ENCODE measurements at places on chromosomes 3 and 15.

DNA sequence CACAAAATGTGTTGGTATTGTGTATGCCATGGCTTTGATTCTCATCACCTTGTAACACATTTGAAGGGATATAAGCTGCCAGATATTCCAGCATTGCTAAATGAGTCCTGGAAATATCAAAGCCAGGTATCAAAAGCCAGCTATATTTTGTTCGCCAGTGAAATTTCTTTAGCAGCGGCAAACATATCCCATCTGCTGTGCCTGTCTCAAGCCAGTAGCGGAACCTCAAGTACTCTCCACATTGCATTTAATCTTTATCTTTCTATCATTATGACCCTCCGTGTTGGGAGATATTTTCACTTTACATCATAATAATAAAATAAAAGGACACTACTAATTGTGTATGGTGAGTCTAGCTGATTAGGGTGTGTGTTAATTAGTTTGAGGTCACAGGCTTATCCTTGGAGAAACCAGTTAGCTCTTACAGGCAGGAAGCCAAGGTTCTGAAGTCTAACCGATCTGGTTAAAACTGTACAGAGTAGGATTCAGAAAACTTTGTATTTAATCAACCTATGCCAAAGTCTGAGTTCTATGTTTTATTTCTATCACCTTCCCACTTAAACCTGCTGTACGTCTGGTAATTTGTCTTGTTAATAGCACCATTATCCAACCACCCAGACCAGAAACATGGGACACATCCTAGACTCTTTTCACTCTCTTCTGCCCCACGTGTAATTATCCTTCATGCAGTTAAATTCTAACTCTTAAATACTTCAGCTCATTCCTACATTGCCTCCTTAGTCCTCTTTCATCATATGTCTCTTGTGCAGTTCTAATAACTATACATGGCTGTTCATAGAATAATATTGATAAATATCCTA, 14.5 kb downstream of the TIPARP start:
- no peak for DNase-seq

DNA sequence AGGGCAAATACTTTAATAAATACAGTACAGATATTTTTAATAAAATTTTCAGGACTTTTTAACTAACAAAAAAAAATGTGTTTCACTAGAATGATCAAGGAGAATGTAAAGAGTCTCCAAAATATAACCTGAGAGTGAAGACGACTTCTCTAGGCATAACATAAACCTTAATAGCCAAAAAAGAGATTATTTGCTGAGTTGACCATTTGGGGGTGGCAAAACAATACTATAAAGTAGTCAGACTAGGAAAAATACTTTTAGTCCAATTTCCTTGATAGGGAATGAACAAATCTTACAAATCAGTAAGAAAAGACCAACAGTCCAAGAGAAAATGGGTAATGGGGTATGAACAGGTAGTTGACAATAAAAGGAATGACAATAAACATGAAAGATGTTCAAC, 29.4 kb upstream of the GATM start:
- DNase-seq, result no peak

DNA sequence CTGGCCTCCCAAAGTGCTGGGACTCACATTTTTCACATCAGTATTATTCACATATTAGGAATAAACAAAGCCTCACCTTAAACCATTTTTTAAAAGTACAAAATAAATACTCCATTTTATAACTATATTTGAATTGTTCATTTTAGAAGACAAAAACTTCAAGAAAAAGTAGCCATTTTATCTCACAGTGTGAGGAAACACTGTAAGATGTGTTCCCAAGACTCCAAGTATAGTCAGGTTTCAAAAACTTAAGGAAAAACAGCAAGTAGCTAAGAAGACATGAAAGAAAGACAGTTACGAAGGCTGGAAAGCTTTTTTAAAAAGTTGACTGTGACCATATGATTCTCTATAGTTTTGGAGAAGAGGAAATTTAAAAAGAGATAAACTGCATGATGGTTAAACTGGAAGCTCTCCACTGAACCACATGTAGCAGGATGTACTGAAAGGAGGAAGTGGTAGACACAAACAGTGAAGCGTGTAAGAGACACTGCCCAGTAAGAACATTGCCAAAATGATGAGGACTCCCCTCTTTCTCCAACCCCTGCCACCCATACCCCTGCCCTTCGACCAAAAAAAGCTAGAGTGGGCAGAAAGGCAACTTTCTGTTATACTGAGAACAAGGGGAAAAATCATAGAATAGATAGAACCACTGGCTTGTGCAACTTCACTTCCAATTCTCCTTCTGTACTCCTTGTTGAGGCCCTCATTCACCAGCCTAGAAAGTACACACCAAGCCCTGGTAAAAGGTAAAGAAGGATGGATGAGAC, 6.2 kb upstream of the TMF1 start:
- DNase-seq, result no peak

- no peak for DNase-seq
Observed at GRCh38 chr3:172339892-172340291, 108.4 kb downstream of the GHSR start.

GRCh38 chr15:44394062-44394461, 33.4 kb upstream of the CTDSPL2 start:
- no peak for DNase-seq

DNA sequence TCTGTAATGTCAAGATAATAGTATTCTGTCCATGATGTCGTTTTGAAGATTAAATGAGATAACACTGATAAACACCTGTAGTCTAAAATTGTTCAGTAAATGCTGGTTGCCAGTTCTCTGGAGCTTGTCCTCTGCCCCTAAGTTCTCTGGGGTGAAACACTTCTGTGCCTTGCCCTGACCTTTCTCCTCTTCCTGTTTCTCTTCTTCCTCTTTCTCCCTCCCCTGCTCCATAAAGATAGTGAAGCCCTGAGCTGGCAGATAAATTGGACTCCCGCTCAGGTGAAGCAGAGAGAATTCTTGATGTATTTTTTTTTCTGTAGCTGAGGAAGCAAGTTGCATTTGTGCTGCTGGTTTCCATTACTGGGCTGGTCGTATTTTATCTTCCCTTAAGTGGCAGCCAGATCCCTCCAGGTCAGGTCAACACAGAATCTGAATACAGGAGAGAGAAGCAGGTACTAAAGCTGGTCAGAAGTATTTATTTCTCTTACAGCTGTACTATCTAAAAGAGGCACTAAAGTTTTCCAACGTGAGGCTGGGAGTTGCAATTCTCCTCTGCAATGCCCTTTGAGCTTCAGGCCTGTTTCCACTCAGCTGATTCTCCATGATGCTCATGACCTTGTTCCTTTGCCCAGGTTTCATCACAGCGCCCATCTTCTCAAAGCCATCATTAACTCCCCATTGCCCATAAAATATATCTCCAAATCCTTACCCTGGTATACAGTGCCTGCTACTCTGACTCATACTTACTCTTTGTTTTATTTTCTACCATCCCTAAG, 319.3 kb upstream of the CFAP20DC start:
- no peak for DNase-seq

DNA sequence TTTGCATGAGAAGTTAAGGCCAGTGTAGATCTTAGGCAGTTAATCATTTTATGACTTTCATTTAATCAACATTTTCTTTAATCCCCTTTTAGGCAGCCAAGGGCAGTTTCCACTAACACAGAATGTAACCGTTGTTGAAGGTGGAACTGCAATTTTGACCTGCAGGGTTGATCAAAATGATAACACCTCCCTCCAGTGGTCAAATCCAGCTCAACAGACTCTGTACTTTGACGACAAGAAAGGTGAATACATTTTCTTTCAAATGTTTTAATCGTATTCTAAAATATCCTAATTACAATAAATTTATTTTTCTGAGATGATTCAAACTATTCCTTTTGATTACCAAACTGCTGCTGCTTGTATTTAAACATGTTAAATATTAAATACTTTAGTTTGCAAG, 843.2 kb downstream of the CADM2 start:
- DNase-seq, result no peak

DNA sequence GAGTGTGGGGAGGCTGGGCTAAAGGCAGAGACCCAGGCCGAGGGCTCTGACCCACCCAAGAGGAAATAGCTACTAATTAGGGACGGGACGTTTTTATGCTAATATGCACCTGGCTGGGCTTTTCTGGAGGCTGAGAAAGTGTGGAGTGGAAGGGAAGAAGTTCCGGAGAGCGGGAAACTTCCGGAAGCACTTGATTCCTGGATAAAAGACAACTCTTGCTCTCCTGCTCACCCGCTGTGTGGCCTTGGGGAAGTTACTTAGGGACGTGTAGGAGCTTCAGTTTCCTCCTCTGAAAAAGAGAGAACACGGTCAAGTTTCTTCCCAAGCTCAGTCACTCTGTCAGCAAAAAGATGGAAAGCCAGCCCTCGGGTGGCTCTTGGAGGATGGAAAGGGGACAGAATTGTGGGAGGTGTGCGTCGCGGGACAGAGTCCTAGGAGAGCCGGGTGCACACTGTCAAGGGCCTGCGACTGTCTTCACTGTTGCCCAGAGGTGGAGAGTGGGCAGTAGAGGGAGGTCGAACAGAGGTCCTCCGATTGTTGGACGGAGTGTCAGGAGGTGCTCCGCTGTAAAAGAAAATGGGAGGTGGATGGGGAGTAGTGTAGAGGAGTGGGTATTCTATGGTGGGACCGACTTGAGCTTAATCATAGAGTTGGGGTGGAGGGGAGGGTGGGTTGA, 43.2 kb downstream of the EPHB3 start:
- DNase-seq, result no peak

Data from effector CD8-positive, alpha-beta T cell (primary cell).